ENCODE measurements at places on chromosomes 6 and 20.

- DNase-seq, result no peak
These were observed 153.1 kb downstream of the TRIM27 start for GRCh38 chr6:28770732-28771131.

GRCh38 chr6:28747631-28748157 lies 176.1 kb downstream of the TRIM27 start:
- peak; percentile 56 for DNase-seq

GRCh38 chr20:12207875-12208274 lies 290.2 kb downstream of the BTBD3 start:
- DNase-seq, result no peak

GRCh38 chr6:148700047-148700715 lies 46.6 kb upstream of the UST start:
- no peak for DNase-seq

GRCh38 chr6:64732888-64733287 lies 974.1 kb downstream of the EYS start:
- no peak for DNase-seq

DNA sequence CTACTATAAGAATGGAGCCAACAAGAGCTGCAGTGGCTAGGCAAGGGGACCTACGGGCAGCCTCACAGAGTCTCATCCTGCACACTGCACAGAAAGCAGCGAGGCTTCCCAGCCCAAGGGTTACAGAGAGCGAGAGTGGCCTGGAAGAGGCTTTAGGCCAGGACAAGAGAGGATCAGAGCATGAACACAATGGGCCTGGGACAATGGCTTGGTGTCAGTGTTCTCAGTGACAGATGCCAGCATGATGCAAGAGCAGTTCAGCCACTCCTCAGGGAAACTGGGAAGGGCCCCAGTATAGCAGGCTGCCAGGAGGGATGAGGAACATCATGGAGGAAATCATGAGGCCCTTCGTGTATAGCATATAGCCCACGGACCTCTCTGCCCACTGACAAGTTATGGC lies 108.0 kb downstream of the NUS1 start:
- DNase-seq, result no peak

- no peak for DNase-seq
These were observed 2.6 kb downstream of the BLCAP start for GRCh38 chr20:37524859-37525708.

DNA sequence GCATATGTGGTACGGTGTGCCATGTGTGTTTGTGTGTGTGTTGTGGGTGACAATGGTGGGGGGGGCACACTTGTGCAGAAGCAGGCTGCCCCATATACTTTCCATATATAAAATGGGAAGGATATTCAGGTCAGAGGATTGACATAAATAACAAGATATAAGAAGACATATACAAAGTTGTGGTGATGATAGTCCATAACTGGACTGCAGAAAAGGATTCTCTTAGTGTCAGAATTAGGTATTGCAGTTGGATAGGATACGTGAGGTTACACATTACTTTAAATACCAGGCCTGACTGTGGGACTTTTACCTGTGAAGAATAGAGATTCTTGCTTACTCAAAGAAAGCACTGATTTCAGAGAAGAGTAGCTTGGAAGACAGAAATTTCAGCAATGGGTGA lies 1260.3 kb downstream of the EPHA7 start:
- no peak for DNase-seq
